Bronchial epithelial cell (primary cell): ENCODE measurements at places on chromosomes 11 and 22.

DNA sequence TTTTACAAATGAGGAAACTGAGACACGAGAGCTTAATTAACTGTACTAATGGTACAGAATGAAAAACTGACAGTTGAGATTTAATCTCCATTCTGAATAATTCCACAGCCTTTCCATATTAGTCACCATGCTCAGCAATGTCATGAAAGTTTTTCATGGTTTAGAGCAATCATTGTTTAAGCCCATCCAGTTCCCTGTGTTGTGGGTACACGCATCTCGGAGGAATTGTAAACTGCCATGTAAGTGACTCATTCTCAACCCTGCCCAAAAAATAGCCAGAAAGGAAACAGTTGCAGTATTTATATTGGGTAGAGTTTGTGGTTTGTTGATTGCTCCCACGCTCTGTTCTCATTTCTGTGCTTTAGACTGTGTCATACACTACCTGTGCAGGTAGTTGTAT lies 1790.8 kb downstream of the LRRC4C start:
- DNase-seq: peak; percentile 7

DNA sequence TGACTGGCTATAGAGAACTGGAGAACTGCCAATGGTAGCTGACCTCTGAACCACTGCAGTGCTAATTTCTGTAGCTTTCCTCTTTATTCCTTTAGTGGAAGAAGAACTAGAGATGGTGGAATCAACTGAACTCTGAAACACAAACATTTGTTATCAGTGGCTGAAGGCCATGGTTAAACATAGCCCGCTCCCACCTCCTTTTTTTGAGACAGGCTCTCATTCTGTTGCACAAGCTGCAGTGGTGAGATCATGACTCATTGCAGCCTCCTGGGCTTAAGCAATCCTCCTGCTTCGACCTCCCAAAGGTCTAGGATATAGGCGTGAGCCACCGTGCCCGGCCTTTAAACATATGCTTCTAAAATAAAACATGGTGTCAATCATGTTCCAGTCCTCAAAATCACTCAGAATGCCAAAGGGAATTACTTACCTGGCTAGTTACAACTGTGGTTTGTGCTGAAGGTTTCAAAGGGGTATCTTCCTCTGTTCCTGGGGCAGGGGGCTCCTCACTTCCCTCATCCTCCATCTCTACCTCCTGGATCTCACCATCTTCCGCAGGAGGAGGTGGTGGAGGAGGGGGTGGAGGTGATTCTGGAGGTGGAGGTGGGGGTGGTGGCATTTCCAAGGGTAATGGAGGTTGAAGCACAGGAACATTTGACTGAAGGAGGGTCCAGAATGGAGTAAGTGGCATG lies 9.0 kb upstream of the AGBL2 start:
- peak; percentile 35 for DNase-seq

DNA sequence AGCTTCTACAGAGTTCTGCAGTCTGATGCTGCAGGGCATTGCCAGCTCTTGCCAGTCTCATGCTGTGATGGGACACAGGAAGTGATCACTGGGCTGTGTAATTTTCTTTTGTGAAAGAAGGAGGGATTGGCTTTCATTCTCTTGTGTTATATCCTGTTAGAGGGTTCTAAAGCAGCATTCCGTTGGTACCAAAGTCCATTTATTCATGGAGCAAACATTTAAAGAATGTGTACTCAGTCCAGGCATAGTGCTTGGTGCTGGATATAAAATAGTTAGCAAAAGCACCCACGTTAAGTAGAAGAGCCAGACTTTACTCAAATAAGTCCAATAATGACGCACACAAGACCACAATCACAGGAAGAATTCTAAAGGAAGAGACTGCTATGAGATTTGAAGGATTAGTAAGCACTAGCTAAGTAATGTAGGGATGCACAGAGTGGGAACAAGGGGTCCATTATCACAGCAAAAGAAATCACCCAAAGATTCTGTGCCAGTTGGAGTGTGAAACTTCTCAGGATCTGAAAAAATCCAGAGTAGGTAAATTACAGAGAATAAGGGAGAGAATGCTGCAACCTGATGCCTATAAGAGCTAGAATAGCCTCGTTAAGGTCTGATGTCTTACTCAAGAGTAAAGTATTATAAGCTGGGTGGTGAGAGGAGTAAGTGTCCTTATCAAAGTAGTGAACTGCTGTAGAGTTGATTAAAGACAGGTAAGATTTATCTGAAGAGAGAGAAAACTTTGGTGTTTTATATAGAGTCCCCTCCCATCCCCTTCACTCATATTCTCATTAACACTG lies 728.3 kb downstream of the METTL15 start:
- DNase-seq: peak; percentile 97

DNA sequence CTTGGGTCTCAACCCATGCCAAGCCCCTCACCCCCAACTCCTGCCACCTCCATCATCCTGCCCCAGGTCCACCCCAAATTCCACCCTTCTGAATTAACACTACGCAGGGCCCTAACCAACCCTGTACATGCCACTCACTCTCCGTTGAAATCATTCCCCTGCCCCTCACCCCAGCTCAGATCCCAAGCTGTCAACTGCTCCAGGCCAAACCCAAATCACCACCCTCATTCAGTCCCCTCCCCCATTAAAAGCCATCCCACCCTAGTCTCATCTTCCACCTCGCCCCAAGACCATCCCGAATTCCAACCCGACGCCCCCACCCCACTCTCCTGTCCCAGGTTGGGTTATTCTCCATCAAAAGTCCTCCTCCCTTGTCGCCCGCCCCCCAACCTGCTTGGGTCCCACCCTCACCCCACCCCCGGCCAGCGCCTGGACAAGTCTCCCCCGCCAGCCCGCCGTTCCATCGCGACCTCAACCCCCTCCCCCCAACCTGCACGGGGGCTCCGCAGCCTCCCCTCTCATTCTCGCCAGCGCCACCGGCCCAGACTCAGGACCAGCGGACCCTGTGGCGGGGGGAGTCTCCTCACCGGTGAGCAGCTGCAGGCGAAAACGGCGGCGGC lies 466 bp downstream of the FAM168A start:
- no peak for DNase-seq

DNA sequence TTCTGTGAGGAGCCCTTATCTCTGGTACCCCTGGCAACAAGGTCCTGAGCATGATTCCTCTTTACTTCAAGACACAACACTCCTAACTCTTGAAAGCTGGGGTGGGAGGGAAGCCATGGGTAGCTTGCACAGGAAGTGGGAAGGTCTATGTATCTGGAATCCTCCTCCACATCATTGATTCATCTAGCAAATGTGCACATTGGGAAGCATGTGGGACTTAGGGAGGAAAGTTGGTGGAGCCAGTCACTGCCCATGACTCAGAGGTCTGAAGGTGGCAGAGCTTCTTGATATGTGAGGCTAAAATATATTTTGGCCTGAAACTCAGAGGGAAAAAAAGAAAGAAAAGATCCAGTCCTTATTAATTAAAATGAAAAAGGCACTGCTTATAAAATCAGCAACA lies 1000.9 kb downstream of the DLG2 start:
- DNase-seq: peak; percentile 23

GRCh38 chr11:64186492-64187165 lies 658 bp downstream of the STIP1 start:
- no peak for DNase-seq

- no peak for DNase-seq
These were observed 12.5 kb upstream of the ELF5 start for GRCh38 chr11:34525888-34526657.

GRCh38 chr22:47794851-47795250 lies 1032.4 kb downstream of the TBC1D22A start:
- DNase-seq: no peak

DNA sequence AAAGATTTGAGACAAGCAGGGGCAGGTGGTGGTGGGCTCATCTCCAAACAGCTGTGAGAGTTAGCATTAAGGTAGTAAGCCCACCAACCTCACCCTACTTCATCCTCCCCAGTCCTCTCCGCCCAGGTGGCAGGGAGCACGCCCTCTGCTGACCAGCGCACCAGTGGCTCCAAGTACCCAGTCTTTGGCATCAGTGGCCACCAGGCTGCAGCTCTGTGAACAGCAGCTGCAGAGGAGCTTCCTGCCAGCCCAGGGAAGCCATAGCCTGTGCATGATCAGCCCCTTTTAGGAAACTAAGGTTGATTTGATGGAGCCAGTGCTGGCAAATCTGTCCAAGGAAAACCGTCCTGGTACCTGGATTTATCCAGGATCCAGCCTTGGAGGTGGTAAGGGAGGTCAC lies 21.7 kb downstream of the CAVIN3 start:
- peak; percentile 38 for DNase-seq

- no peak for DNase-seq
These were observed 141.6 kb downstream of the ELP4 start for GRCh38 chr11:31651208-31651607.

- no peak for DNase-seq
These were observed 42.7 kb downstream of the IGLL1 start for GRCh38 chr22:23537416-23537815.

DNA sequence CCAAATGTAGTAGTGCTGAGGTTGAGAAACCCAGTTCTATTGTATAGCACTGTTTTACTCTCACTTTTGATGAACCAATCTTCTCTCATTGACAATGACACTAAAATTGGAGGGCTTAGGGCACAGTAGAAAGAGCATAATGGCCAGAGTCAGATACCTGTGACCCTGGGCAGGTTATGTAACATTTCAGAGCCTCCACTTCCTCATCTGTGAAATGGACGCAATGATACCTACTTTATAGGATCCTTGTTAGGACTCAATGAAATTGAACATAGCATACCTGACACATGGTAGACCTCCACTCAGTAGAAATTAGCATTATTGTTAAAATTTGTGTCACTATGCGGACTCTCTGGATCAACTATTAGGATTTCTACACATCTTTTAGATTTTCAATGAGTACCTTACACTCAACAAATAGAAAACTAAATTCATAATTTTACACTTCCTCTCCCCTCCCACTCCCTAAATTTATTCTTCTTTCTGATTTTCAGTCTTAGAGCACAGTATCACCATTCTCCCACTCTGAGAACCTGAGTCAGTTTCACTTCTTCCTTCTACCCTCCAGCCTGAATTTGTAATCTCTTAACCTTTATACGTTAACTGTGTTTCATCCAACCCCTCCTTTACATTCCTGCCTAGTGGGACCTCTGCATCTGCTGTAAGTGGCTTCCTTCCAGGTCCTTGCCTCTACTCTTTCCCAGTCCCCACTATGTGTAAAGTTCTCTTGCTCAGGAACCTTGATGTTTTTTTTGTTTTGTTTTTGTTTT lies 78.3 kb downstream of the MICAL2 start:
- DNase-seq: peak; percentile 68

DNA sequence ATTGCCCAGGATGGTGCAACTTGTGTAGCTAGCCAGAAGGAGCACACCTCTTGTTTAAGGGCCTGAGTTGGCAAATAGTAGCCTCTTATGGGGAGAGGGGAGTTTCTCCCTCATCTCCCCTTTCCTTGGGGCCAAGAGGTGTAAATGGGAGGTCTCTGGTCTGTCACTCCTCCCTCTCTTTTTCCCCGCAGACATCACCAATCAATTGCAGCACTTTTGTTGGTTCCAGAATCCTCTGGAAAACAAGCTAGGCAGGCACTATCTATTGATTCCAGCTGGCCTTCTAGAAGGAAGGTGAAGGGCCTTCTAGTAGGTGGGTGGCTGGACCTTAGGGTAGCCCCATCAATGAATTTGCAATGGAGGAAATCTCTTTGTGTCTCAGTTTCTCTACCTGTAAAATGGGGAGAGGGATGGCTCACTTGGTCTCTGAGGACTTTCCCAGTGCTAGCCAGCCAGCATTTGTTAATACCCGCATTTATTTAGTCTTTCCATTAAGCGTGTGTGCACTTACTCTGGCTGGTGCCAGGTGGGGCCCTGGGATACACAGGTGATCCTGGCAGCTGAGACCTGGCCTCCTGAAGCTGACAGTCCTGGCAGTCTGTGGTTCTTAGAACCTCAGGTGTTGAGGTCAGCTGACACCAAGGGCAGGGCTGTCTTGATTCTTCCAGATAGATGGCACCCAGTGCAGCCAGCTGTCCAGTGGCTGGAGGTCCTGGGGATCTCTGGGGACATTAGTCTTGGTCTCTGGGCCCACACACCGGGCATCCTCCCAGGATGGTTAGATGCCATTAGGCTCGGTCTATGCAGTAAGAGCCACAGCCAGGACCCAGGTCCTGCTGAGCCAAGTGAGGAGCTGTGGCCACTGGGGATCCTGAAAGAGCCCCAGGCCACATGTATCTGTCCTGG lies 51.7 kb downstream of the TSPAN18 start:
- DNase-seq: no peak

GRCh38 chr22:50305923-50306566 lies 1.4 kb downstream of the PLXNB2 start:
- peak; percentile 95 for DNase-seq

- no peak for DNase-seq
These were observed 71.1 kb downstream of the NCAPD3 start for GRCh38 chr11:134152696-134153095.

DNA sequence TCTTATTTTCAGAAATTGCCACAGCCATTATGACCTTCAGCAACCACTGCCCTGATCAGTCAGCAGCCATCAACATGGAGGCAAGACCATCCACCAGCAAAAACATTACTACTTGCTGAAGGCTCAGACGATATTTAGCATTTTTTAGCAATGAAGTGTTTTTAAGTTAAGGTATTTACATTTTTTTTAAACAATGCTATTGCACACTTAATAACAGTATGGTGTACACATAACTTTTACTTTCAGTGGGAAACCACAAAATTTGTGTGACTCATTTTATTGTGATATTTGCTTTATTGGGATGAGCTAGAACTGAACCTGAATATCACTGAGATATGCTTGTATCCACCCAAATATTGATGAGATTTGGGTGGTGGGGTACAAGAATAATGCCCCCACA lies 110.9 kb downstream of the TSPAN18 start:
- DNase-seq: no peak

DNA sequence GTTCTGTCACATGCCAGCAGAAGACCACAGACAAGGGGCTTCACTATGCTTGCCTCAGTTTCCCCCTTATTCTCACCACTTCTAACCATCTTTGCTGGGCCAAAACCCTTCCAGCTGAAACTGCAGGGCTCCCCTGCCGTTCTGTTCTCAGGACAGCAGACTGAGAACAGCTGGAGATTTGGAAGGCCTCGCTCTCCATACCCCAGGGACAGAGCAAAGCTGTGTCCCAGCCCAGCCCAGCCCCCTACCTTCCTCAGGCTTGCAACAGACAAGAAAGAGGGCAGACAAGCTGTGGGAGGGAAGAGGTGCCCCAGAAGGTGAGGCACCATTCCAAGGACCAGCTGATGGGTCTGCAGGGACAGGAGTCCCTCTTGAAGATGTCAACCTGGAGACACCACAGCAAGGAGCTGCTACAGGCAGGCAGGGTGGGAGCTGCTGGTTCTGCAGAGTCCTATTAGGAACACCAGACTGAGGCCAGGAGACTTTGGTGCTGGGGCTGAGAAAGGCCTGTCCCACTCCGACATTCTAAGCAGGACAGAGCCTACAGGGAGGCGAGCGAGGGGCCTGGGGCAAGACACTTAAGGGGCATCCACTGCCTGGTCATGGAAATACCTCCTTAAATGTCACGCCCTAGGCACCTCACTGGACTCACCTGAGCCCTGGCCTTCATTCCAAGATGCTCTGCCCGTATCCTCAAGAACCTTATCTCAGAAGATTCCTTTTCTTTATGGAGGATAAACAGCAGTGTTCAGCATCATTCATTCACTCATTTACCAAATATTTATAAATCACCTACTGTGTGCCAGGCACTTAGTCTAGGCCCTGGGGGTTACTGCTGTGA lies 6.9 kb downstream of the SCN2B start:
- DNase-seq: no peak

- DNase-seq: no peak
These were observed 11.4 kb downstream of the KDELR3 start for GRCh38 chr22:38479096-38479837.
